Thoracic aorta (tissue), 2 donors: ENCODE measurements at places on chromosomes 1 and 21.
A peak's percentile ranks its signal among the peaks of the same experiment; 100 is the strongest.

- DNase-seq, result no peak
- no peaks in the 10 kb centered on the region for H3K27me3 ChIP-seq
- no peaks in the 10 kb centered on the region for H3K36me3 ChIP-seq
- no peak overlapping the region for H3K4me3 ChIP-seq
Measured at GRCh38 chr1:8347635-8348034, 29.7 kb downstream of the SLC45A1 start.

GRCh38 chr1:239125893-239126292 is 260.5 kb upstream of the CHRM3 start:
- H3K4me1 ChIP-seq, result no peaks in the 10 kb centered on the region
- no peaks in the 10 kb centered on the region for H3K36me3 ChIP-seq
- no peak overlapping the region for H3K27ac ChIP-seq
- H3K27me3 ChIP-seq, result no peaks in the 10 kb centered on the region

DNA sequence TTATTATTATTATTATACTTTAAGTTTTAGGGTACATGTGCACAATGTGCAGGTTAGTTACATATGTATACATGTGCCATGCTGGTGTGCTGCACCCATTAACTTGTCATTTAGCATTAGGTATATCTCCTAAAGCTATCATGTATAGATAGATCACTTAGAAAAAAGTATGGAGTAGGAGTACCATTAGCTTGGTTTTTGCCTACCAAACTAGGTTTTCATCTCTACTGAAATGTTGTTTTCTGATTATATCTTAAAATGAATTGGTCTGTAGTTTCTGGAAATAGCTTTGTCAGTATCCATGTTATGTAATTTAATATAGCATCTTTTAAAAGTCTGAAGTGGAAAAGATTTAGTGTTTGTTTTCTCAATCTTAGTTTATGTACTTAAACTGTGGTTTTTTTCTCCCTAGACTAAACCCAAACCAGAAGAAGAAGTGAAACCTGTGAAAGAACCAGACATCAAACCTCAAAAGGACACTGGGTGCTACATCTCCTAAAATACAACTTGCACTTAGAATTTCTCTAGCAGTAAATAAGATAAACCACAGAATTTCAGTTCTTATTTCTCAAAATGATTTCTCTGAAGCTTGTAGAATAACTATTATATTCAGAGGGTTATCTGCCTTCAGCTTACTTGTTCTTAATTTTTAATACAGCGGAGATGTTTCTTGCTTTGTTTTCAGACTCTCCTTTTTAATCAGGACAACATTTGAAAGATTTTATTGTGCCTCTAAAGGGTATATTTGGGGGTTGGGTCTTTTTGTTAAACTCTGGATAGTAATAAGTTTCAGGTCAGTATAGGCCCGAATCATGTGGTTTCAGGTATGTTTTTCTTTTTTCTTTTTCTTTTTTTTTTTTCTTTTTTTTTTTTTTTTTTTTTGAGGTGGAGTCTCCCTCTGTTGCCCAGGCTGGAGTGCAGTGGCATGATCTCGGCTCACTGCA is 4.5 kb upstream of the FAM177B start:
- H3K27me3 ChIP-seq, result no peaks in the 10 kb centered on the region
- DNase-seq, result no peak
- H3K4me3 ChIP-seq, result no peak overlapping the region
- no peak overlapping the region for H3K27ac ChIP-seq
- no peaks in the 10 kb centered on the region for H3K4me1 ChIP-seq

DNA sequence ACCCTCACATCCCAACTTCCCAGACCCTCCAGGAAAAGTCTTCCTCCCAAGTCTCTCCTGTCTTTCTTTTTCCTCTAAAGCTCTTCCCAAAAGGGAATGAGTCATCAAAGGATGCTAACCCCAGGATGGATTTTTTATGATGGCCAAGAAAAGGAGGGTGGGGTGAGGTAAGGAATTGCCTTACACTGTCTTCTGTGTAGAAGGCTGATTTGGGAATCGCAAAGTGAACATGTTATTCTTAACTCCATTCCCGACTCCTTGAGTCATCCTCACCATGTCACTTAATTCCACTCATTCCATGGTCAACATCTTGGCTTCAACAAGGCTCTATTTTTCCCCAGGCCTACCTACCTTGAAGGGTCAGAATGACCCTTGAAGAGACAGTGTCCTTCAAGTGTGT is 44.0 kb downstream of the TBX15 start:
- no peaks in the 10 kb centered on the region for H3K27me3 ChIP-seq
- H3K4me3 ChIP-seq, result no peak overlapping the region
- no peak for DNase-seq
- no peak overlapping the region for H3K27ac ChIP-seq

DNA sequence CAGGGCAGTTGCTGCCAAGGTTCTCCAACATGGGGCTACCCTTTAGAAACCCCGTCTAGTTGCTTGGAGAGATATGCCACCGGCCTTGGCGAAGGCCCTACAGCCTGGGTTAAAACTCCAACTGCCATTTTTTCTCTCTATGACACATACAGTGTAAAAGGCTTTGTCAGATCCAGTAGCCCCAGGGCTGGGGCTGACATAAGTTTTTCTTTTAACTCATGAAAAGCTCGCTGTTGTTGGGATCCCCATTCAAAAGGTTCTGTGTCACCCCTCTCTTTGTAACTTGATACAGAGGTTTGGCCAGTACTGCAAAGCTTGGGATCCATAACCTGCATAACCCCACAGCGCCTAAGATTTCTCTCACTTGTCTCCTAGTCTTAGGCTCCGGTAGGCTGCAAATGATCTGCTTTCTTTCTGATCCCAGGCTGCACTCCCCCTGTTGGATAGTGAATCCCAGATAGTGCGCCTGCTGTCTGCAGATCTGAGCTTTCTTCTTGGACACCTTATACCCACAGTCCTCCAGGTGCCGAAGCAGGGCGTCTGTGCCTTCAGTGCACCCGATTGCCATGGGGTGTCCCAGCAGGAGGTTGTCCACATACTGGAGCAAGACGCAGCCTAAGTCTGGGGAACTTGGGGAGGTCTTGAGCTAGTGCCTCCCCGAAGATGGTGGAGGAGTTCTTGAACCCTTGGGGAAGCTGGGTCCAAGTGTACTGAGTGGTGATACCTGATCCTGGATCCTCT is 406.2 kb downstream of the TGFB2 start:
- H3K27me3 ChIP-seq, result no peaks in the 10 kb centered on the region
- DNase-seq, result no peak
- H3K27ac ChIP-seq, result no peak overlapping the region
- H3K4me1 ChIP-seq, result no peaks in the 10 kb centered on the region
- no peaks in the 10 kb centered on the region for H3K36me3 ChIP-seq
- no peak overlapping the region for H3K4me3 ChIP-seq

- H3K27ac ChIP-seq, result no peak overlapping the region
- DNase-seq, result no peak
- H3K36me3 ChIP-seq, result no peaks in the 10 kb centered on the region
- H3K4me1 ChIP-seq, result no peaks in the 10 kb centered on the region
Measured at GRCh38 chr1:55958498-55958897, 620.9 kb downstream of the PLPP3 start.

DNA sequence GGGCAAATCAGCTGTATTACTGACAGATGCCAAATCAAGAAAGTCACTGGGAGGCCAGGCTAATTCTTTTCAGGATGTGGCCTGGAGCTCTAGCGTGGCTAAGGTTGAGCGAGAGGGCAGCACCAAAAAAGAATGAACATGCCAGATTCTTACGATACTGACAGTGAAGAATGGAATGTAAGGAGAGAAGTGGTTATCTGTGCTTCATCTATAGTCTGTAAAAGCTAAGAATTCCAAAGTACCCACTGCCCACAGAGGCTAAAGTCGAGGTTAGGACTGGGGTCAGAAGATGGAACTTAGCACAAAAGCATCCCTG is 32.7 kb downstream of the TFAP2E start:
- H3K4me1 ChIP-seq, result no peaks in the 10 kb centered on the region
- H3K27ac ChIP-seq, result no peak overlapping the region
- peaks cover 54% of the 10 kb centered on the region for H3K36me3 ChIP-seq
- no peak for DNase-seq
- no peak overlapping the region for H3K4me3 ChIP-seq
- H3K27me3 ChIP-seq, result no peaks in the 10 kb centered on the region

GRCh38 chr1:150273311-150273710 is 721 bp downstream of the C1orf54 start:
- H3K36me3 ChIP-seq, result no peaks in the 10 kb centered on the region
- H3K27ac ChIP-seq, result peak overlapping the region; percentile 70
- H3K4me1 ChIP-seq, result peaks cover 30% of the 10 kb centered on the region
- H3K27me3 ChIP-seq, result no peaks in the 10 kb centered on the region
- peak overlapping the region; percentile 65 for H3K4me3 ChIP-seq
- no peak for DNase-seq

DNA sequence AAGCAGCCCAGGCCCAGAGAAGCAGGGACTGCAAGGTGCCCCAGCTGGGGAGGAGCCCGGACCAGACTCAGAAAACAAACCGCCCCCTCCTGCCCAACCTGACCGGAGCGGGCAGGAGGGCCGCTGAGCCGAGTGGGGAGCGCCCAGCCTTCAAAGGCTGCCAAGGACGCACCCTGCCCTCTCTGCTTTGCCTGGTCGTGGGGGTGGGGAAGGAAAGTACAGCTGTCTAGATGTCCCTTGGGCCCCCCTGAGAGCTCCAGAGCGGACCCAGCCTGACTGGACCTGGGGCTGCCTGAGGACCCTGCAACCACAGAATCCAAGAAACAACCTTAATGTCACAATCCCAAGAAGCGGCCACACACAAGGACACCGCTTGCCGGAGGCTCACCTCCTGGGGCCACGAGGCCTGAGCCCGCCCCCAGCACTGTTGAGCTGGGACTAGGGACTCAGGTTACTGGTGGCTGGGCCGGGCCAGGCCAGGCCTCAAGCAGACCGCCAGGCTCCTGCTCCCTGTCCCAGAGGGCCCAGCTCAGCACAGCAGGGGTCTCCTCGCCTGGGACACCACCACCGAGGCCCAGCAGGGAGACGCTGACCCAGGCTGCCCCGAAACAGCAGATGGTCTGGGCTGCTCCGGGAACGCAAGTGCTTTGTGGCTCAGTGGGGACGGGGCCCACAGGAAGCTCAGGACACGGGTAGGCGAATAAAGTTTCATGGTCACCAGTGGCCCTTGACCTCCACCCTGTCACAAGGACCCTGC is 1.4 kb downstream of the DVL1 start:
- peak overlapping the region; percentile 79 for H3K4me3 ChIP-seq
- no peaks in the 10 kb centered on the region for H3K36me3 ChIP-seq
- peaks cover 61% of the 10 kb centered on the region for H3K4me1 ChIP-seq
- peak overlapping the region; percentile 20 for H3K27ac ChIP-seq

DNA sequence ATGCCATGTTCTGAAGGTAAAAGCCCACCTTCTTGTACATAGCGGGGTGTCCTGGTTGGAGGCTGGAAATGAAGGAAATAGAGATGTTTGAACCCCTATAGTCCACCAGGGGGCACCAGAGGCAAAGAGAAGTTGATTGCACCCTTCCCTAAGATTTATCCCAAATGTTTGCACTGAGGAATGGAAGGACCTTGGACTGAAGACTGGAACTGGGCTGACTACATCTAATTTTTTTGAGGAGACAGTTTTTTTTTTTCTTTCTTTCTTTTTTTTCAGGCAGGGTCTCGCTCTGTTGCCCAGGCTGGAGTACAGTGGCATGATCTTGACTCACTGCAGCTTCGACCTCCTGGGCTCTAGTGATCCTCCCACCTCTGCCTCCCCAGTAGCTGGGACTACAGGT is 55.3 kb upstream of the EIF4G3 start:
- no peak overlapping the region for H3K27ac ChIP-seq
- no peaks in the 10 kb centered on the region for H3K4me1 ChIP-seq
- peaks cover 53% of the 10 kb centered on the region for H3K36me3 ChIP-seq
- H3K4me3 ChIP-seq, result no peak overlapping the region
- no peak for DNase-seq

- H3K36me3 ChIP-seq, result no peaks in the 10 kb centered on the region
- peaks cover 91% of the 10 kb centered on the region for H3K4me1 ChIP-seq
- H3K4me3 ChIP-seq, result no peak overlapping the region
- H3K27me3 ChIP-seq, result no peaks in the 10 kb centered on the region
Measured at GRCh38 chr1:24805534-24806301, 60.5 kb downstream of the CLIC4 start.

DNA sequence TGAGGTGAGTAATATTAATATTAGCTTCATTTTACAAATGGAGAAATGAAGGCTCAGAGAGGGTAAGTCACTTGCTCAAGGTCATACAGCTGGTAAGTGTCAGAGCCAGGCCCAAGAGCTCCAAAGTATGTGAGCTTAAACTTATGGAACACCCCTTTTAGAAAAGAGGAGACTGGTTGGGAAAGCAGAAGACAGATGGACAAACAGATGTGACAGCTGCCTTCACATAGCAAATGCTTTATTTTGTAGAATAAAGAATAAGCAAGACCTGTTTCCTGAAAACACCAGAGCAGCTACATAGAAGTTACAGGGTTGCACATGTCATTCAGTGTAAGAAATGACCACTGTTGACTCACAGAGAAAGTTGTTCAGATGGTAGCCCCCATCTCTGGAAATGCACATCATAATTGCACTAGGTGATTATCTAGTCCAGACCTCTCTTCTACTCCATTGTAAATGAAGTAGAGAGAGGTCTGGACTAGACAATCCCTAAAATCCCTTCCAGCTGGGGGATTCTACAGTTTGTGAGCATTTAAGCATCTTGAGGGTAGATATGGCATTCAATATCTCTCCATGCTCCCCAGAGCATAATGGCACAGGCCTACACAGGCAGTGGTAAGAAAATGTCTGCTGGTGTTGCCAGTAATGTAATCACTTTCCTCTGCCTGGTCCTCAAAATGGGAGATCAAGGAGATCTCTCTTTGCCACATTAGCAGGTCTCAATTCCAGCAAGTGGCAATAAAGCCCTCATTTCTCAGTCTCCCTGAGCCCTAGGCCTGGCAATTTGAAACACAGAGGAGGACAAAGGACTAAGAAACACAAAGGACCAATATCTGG is 188.2 kb upstream of the FGGY start:
- DNase-seq, result no peak
- H3K27ac ChIP-seq, result no peak overlapping the region
- peaks cover 12% of the 10 kb centered on the region for H3K4me1 ChIP-seq
- H3K36me3 ChIP-seq, result no peaks in the 10 kb centered on the region

- no peaks in the 10 kb centered on the region for H3K36me3 ChIP-seq
- H3K4me1 ChIP-seq, result peaks cover 54% of the 10 kb centered on the region
- no peak for DNase-seq
- H3K27ac ChIP-seq, result no peak overlapping the region
Measured at GRCh38 chr21:38257667-38258066, 876 bp downstream of the KCNJ15 start.

- H3K4me1 ChIP-seq, result no peaks in the 10 kb centered on the region
- no peaks in the 10 kb centered on the region for H3K27me3 ChIP-seq
- DNase-seq, result no peak
- no peak overlapping the region for H3K4me3 ChIP-seq
Measured at GRCh38 chr1:174090471-174090870, 68.3 kb upstream of the RC3H1 start.

DNA sequence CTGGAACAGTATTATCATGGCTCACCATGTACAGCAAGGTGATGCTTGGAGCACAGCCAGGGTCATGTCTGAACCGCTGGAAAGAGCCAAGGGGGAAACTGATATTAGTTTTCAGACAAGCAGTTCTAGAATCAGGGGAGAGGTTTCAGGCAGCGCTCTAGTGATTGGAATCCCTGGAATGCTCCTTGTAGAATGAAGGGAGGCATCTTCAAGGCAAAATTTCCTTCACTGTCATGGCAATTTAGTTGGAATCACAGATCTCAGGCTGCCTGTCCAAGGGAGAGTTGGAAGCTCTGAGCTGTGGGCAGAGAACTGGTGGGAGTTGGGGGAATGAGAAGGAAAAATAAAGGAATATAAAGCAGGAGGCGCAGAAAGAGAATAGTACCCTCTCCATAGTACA is 737.1 kb downstream of the PTPRU start:
- no peaks in the 10 kb centered on the region for H3K4me1 ChIP-seq
- H3K27ac ChIP-seq, result no peak overlapping the region
- no peak overlapping the region for H3K4me3 ChIP-seq
- no peak for DNase-seq
